ENCODE measurements at places on chromosomes 3 and 15. TPM values are rescaled to one million over a fixed set of nuclear protein-coding genes. Genes with fewer than 3 reads are reported as not detected.
A peak's percentile ranks its signal among the peaks of the same experiment; 100 is the strongest.

Gene SLC2A2
- not detected for total RNA-seq

Gene GRAMD2A
- total RNA-seq: not detected

Gene MKRN2OS
- not detected for total RNA-seq

Gene GNAI2
- total RNA-seq: 297 TPM

Gene LMOD3
- total RNA-seq: not detected

Gene PP2D1
- not detected for total RNA-seq

Gene INSYN1
- 86.6 TPM for total RNA-seq

Gene C2CD4A
- total RNA-seq: 0.20 TPM

Gene FETUB
- not detected for total RNA-seq

Gene CNTN4
- total RNA-seq: 23.0 TPM

DNA sequence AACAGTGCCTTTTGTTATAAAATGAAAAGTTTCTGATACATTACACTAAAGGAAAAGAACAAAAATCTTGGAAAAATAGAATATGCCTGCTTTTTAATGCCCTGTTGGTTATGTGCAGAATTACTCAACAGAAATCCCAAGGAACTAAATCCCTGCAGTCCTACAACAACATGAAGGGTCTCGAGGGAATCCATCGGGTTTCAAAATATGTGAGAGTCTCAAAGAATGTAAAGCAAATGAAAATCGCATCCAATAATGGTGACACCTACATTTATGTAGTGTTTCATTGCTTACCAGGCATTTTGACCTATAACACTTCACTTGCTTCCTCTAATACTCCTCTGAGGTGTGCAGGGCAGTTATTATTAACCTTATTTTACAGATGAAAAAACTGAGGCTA is 411.3 kb downstream of the FOXP1 start:
- H3K4me3 ChIP-seq: no peak overlapping the region
- H3K4me1 ChIP-seq: peaks cover 28% of the 10 kb centered on the region
- H3K36me3 ChIP-seq: no peaks in the 10 kb centered on the region
- H3K27ac ChIP-seq: no peak overlapping the region

DNA sequence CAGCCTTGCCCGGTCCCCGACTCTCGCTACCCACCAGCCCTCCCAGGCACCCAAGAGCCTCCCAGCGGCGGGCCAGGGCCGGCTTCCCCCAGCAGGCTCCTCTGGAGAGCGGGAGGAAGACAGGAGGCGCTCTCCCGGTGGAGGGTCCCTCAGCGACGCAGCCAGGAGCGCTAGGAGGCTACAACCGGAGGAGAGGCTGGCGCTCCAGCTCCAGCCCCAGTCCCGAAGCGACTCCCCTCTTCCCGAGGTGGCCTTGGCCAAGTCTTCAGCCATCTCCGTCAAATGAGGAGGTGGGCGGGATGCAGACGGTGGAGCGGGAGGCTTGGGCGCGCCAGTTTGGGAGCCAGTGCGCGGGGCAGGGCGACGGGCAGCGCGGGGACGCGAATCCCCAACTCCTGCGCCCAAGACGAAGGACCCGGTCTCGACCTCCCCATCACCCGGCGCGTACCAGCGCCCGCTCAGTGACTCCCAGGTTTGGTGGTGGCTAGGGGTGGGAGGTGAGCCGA is 722 bp downstream of the CHRNA3 start:
- DNase-seq: peak; percentile 80
- peak overlapping the region; percentile 95 for H3K4me3 ChIP-seq
- H3K36me3 ChIP-seq: peaks cover 9% of the 10 kb centered on the region

DNA sequence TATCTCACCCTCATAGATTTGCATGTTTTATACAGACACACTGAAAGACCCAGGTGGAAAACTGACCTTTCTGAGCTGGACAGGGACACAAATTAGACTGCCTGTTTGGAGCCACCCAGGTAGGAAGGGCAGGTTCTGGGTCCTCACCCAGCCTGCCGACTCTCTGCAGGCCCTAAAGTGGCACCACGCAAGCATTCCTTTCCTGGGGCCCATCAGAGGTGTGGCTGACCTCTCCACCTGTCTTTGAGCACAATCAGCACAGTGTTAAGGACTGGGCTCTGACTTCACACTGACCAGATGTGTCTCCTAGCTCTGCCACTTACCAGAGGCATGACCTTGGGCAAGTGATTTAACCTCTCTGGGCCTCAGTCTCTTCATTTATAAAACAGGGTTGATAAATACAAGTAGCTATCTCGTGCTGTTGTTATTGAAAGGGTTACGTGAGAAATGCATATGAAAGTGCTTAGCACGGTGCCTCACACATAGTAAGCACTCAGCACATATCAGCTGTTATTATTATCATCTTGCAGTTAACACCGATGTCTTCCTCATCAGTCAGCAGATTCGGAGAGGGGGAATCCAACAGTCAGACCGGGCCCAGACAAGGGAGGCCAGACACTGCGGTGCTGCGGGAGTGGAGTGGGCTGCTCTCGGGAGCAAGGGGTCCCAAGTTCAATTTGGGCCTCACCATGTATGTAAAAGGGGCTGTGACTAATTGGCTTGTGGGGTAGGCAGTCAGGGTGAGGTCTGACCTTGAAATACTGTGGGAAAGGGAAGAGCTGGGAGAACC is 2.0 kb upstream of the TBC1D2B start:
- no peak for DNase-seq
- H3K27me3 ChIP-seq: peaks cover 7% of the 10 kb centered on the region
- H3K4me3 ChIP-seq: no peak overlapping the region
- peaks cover 15% of the 10 kb centered on the region for H3K4me1 ChIP-seq

GRCh38 chr3:125478326-125478725 is 41.7 kb downstream of the SNX4 start:
- DNase-seq: no peak
- no peaks in the 10 kb centered on the region for H3K27me3 ChIP-seq
- no peak overlapping the region for H3K27ac ChIP-seq

- peaks cover 11% of the 10 kb centered on the region for H3K27me3 ChIP-seq
- H3K4me1 ChIP-seq: no peaks in the 10 kb centered on the region
- DNase-seq: no peak
These were observed 97.5 kb downstream of the OCA2 start for GRCh38 chr15:28001641-28002040.

- peaks cover 2% of the 10 kb centered on the region for H3K27me3 ChIP-seq
- H3K27ac ChIP-seq: no peak overlapping the region
- no peaks in the 10 kb centered on the region for H3K36me3 ChIP-seq
- no peak for DNase-seq
- no peak overlapping the region for H3K4me3 ChIP-seq
These were observed 34.8 kb downstream of the ST3GAL6 start for GRCh38 chr3:98797905-98798304.

DNA sequence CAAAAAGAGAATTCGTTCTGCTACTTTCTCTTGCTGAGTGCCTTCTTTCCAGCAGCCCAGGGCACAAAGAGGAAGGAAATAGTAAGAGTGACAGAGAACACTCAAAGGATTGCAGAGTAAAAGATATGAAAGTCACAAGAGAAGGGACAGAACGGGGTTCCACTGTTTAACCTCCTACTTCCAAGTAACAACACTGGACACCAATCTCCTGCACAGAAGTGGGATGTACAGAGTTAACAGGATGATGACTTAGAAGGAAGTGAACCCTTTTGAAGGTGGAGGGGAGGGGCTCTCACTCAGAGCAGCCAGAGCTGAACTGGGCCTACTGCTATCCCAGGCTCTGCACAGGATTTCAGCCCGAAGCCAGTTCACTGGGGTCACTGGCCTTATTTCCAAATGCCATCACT is 130.1 kb upstream of the PRICKLE2 start:
- DNase-seq: no peak
- H3K27me3 ChIP-seq: no peaks in the 10 kb centered on the region
- H3K27ac ChIP-seq: no peak overlapping the region
- peaks cover 42% of the 10 kb centered on the region for H3K4me1 ChIP-seq

- no peak overlapping the region for H3K4me3 ChIP-seq
- H3K27ac ChIP-seq: no peak overlapping the region
- H3K36me3 ChIP-seq: no peaks in the 10 kb centered on the region
- H3K27me3 ChIP-seq: peaks cover 2% of the 10 kb centered on the region
- H3K4me1 ChIP-seq: no peaks in the 10 kb centered on the region
- no peak for DNase-seq
These were observed 28.1 kb downstream of the BCL2A1 start for GRCh38 chr15:79942741-79943481.

GRCh38 chr3:142374687-142375086 is 73.2 kb downstream of the XRN1 start:
- no peaks in the 10 kb centered on the region for H3K27me3 ChIP-seq
- H3K4me3 ChIP-seq: no peak overlapping the region
- H3K27ac ChIP-seq: no peak overlapping the region
- H3K36me3 ChIP-seq: no peaks in the 10 kb centered on the region
- peaks cover 8% of the 10 kb centered on the region for H3K4me1 ChIP-seq

GRCh38 chr3:177071496-177072156 is 125.7 kb downstream of the TBL1XR1 start:
- no peak overlapping the region for H3K27ac ChIP-seq
- no peak for DNase-seq
- no peak overlapping the region for H3K4me3 ChIP-seq
- no peaks in the 10 kb centered on the region for H3K36me3 ChIP-seq

- H3K4me1 ChIP-seq: no peaks in the 10 kb centered on the region
- no peak for DNase-seq
- no peaks in the 10 kb centered on the region for H3K36me3 ChIP-seq
These were observed 105.8 kb upstream of the C15orf61 start for GRCh38 chr15:67415181-67415580.

DNA sequence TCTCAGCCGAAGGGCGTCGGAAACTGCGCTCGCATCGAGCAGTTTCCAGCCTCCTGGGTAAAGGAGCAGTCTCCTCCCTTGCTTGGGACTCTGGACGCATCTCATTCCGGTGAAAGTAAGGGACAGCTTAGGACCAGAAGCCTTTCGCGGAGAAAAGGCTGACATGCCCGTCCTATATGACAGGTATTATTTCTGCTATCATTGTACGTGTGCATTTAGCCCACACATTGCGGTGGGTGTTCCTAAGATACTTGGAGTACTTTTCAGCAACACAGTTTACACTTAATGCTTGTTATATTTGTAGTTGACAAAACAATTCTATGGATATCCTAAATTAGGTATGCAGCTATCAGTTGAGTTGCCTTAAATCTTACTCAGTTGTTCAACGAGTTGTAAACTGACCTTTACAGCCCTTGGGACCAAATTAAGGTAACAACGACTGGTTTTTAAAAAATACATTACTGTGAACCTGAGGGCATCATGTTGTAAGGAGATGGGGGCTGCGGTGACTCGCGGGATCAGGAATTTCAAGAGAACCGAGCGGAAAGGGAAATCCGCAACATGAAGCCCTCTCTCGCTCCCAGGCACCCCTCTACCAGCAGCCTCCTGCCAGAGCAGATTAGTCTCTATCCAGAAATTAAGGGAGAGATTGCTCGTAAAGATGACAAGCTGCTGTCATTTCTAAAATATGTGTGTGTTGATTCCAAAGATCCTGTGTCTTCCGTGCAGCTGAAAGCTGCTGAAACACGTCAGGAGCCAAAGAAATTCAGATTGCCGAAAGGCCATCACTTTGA is 632 bp upstream of the COPS2 start:
- H3K4me3 ChIP-seq: peak overlapping the region; percentile 97
- H3K27ac ChIP-seq: peak overlapping the region; percentile 97
- no peaks in the 10 kb centered on the region for H3K36me3 ChIP-seq
- H3K4me1 ChIP-seq: peaks cover 13% of the 10 kb centered on the region
- H3K27me3 ChIP-seq: peaks cover 3% of the 10 kb centered on the region

DNA sequence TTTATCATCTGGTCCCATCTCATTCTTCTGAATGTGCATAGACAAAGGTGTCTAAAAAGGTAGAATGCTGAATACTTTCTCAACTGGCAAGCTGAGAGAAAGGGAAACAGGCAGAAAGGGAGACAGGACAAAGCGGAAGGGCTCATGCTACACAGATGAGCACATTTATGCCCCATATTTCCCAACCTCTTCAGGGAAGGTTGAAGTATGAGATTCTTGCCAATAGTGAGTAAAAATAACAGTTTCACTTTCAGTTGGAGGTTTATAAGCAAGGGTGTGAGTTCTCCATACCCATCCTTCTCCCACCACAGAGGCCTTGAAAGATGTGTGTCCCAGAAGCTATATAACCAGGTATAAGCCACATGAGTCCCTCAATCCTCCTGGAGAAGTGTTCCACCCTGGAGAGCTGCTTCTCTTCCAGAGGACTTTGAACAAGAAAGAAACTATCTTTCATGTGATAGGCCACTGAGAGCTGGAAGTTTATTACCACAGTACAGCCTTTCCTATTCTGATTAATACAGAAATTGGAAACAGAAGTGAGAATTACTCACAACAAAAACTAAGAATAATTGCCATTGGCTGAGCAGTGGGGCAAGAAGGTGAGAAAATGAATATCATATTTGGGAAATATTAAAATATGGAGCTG is 709.4 kb upstream of the NR2F2 start:
- H3K4me3 ChIP-seq: no peak overlapping the region
- H3K27ac ChIP-seq: no peak overlapping the region
- H3K36me3 ChIP-seq: no peaks in the 10 kb centered on the region
- DNase-seq: no peak

DNA sequence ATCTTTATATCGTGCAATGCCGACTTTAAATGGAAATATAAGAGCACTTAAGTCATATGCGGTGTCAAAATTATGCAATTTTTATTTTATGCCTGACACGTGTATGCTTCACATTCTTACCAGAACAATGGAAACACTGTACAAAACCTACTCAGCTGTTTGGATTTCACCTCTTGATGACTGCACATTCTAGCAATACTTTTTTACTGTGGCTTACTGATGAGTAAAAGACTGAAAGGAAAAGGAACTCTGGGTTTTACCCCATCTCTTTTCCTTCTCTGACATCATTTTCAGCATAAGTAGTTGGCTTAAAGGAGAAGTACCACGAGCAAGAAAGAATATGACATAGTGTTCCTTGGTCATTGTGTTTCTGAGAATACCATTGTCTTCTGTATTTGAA is 142.8 kb downstream of the POLR2M start:
- H3K27ac ChIP-seq: no peak overlapping the region
- H3K4me3 ChIP-seq: no peak overlapping the region
- no peak for DNase-seq
- H3K36me3 ChIP-seq: no peaks in the 10 kb centered on the region
- no peaks in the 10 kb centered on the region for H3K27me3 ChIP-seq
- H3K4me1 ChIP-seq: no peaks in the 10 kb centered on the region
